ENCODE measurements at places on chromosomes 6 and 20.

- DNase-seq: no peak
Measured at GRCh38 chr6:43061861-43062260, 2.4 kb downstream of the KLC4 start.

- DNase-seq: no peak
Measured at GRCh38 chr6:96934087-96934486, 9.6 kb downstream of the KLHL32 start.

GRCh38 chr20:62819494-62820174, 2.8 kb downstream of the COL9A3 start:
- no peak for DNase-seq

DNA sequence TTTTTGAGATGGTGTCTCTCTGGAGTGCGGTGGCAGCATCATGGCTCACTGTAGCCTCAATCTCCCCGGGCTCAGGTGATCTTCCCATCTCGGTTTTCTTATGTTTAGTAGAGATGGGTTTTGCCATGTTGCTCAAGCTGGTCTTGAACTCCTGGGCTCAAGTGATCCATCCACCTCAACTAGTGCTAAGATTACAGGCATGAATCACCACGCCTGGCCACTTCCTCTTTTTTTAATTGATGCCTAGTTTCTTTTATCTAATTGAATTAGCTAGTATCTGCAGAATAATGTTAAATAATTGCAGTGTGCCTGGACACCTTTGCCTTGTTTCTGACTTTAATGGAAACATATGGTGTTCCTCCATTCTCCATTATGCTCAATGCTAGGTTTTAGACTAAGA, 38.4 kb upstream of the SLC22A16 start:
- no peak for DNase-seq

GRCh38 chr6:156775717-156776116, 1.5 kb upstream of the ARID1B start:
- DNase-seq: no peak

- DNase-seq: no peak
Measured at GRCh38 chr20:57620274-57620990, at the start of gene ZBP1. Gene ZBP1, minus strand, starts transcription at chr20:57620426. Its CDS starts 131 bp downstream, at chr20:57620295.

DNA sequence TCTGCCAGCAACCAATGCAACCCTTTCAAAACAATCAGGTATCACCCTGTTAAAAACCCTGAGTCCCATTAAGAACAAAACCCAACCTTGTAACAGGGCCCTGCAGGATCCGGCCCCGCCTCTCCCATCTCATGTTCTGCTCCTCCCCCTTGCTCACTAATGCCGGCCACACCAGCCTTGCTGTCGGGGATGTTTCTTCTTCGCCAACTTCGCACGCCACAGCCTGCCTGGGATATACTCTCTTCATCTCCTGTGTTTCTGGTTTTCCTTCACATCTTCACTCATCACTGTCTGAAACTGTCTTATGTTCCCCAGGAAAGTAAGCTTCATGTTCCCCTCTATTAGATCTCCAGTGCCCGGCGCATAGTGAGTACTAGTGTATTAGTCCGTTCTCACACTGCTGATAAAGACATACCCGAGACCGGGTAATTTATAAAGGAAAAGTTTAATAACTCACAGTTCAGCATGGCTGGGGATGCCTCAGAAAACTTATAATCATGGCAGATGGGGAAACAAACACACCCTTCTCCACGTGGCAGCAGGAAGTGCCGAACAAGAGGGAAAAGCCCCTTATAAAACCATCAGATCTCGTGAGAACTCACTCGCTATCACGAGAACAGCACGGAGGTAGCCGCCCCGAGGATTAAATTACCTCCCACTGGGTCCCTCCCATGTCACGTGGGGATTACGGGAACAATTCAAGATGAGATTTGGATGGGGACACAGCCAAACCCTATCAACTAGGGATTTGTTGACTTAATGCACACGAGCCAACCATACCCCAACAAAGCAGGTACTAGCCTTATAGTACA, 5.1 kb downstream of the TP53RK start:
- no peak for DNase-seq
